Activated naive CD4-positive, alpha-beta T cell treated with Interleukin-2 at 50 U/mL for 16 hours (primary cell): ENCODE measurements at places on chromosomes 13 and 19.

- no peak for DNase-seq
These were observed 193.9 kb downstream of the KCTD12 start for GRCh38 chr13:76692346-76692745.

GRCh38 chr13:109727251-109727650 is 59.1 kb downstream of the IRS2 start:
- DNase-seq = no peak

DNA sequence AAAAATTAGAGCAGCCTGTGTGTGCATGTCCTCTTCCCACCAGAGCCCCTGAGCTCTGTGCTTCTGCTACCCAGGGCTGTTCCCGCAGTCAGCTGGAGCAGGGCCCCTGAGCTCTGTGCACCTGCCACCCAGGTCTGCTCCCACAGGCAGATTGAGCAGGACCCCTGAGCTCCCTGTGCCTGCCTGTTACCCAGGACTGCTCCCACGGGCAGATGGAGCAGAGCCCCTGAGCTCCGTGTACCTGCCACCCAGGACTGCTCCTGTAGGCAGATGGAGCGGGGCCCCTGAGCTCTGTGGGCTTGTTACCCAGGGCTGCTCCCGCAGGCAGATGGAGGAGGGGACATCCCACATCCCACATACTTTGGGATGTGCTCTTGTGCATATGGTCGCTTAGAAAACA is 186.8 kb upstream of the SOX1 start:
- no peak for DNase-seq

- peak; percentile 88 for DNase-seq
These were observed at the start of gene R3HDM4 for GRCh38 chr19:913080-913748. R3HDM4 (minus strand) TSS chr19:913219; CDS start chr19:913157, 62 bp downstream.

GRCh38 chr13:101755228-101755887 is 302.9 kb downstream of the ITGBL1 start:
- no peak for DNase-seq

DNA sequence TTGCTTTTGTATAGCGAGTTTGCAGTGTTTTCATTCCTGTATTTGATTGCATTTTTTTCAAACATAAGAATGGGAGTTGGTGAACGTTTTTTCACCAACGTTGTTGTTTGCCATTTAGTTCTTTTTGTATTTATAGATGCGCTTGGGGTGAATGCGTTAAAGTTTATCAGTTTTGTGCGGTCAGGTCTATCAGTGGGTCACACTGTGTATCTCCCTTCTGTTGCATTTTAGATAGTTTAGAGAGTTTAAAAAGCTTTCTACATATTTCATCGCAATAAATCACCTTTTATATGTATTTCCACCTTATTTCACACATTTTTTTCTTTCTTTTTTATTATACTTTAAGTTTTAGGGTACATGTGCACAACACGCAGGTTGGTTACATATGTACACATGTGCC is 16.4 kb downstream of the OR7A5 start:
- DNase-seq = no peak

DNA sequence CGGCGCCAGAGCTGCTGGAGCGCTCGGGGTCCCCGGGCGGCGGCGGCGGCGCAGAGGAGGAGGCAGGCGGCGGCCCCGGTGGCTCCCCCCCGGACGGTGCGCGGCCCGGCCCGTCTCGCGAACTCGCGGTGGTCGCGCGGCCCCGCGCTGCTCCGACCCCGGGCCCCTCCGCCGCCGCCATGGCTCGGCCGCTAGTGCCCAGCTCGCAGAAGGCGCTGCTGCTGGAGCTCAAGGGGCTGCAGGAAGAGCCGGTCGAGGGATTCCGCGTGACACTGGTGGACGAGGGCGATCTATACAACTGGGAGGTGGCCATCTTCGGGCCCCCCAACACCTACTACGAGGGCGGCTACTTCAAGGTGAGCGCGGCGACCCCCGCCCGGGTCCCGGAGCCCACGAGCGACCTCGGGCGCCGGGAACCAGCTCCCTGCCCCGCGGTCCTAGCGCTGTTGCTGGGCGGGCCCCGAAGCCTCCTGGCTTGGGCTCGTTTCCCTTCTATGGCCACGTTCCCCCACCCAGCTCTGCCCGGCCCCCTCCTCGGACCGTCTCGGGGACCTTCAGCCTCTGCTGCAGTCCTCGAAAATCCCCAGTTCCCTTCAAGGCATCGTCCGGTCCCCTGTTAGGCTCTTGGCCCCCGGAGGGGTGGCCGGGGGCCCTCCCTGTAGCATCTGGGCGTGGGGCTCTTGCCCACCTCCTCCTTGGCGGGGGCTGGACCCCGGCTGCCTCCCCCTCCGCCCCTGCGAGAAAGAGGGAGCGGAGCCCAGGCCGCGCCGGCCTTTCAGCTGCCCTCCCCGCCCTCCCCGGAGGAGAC is at the start of gene CDC34:
Gene CDC34, plus strand, starts transcription at position 8 of the 808 bp plus-strand sequence. Its CDS starts 172 bp downstream, at position 180.
- DNase-seq = no peak

GRCh38 chr13:30731361-30732045 is 3.8 kb upstream of the ALOX5AP start:
- DNase-seq = no peak

DNA sequence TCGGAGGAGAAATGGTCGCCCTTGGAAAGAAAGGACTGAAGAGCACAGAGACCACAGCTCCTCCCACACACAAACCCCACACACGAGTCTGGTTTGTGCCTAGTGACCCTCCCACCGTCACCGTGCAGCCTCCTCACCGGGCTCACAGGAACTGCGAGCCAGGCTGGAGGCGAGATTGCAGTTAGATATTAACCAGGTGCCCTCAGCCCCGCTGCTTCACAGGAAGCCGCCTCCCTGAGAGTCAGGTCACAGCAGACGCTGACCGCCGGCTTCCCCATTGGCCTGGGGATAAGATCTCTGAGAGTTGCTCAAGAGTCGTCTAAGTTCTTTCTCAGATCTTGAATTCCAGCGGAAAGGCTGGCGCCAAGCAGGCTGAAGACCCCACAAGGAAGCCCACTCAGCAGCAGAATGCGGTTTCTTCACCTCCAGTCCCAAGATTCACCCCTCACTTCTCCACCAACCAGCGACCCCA is 870 bp downstream of the ZNF44 start:
- DNase-seq = peak; percentile 55

DNA sequence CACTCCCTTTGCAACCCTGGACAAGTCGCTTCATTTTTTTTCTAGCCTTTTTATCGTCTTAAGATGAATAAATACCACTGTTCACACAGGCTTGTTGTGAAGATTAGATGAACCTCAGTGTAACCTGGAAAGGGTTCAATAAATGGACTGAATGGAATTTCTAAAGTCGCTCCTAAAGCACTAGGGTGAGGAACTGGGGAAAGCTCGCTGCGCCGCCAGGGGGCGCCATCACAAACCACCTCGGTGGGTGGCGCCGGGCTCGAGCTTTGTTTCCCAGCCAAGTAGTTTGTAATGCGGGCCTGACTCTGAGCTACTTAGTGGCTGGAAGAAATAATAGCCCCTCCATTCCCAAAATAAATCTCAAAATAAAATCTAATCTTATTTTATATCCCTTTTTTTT is 2.2 kb upstream of the CEACAM6 start:
- DNase-seq = peak; percentile 79

DNA sequence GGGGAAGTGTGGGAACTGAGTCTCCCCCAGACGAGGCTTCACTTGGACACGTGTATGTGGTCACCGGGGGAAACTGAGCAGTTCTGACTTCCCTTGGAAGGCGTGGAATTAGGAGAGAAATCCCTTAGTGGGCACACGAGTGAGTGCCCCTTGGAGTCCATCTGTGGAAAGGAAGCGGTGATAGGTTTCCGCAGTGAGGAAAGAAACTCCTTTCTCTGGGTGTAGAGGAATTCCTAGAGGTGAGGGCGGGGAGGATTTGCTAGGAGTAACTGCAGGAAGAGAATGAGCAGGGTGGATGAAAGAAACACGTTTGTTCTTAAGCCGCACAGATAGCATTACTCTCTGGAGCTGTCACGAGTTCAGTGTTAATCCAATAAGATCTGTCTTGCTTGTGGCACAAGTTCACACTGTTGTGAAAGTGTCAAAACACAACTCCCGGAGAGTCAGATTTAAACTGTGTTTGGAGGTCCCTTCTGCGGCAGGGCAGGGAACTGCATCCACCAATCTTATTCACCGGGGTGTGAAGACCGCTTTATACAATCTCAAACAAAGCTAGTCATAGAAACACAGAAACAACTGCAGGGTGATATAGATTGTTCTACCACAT is 1.2 kb downstream of the KL start:
- peak; percentile 18 for DNase-seq

- DNase-seq = no peak
These were observed 720.7 kb downstream of the DIAPH3 start for GRCh38 chr13:59442944-59443486.

- DNase-seq = no peak
These were observed 74.6 kb upstream of the NPAS1 start for GRCh38 chr19:46944918-46945628.

- no peak for DNase-seq
These were observed 91.1 kb upstream of the ANKRD10 start for GRCh38 chr13:111005808-111006505.

DNA sequence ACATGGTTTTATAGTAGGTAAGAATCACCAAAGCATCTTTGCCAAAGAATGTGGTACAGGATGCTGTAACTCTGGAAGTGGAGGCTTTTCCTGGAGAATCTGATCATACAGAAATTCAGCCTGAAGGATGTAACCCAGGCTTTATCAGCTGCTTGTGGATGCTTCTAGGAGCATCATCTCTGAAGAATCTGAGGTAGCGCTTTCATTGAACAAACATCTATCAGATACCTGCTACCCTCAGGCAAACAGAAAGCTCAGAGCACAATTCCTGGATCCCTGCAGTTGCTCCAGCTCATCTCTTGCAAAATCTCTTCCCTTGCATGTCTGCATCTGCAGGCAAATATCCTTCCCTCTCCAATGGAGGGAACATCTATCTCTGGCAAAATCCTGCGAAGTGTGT is 9.3 kb downstream of the FAM124A start:
- no peak for DNase-seq

DNA sequence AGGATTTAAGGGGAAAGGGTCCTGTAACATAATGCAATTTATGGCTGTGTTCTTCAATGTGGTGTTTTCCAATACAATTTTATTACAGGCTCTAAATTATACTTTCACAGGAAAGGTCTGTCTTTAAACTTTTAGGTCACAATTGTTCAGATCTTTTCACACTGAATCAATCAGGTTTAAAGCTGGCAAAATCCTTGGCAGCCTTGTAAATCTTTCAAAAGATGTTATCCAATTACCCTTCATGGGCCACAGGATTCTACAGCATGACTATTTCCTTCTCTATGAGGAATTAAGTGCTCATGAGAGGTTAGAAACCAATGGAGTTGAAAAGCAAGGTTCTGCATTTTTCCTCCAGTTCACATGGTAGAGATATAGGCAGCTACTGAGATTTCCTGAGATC is 211.5 kb upstream of the MIR17HG start:
- DNase-seq = no peak

- no peak for DNase-seq
These were observed 187.5 kb downstream of the TM9SF2 start for GRCh38 chr13:99688776-99689175.

DNA sequence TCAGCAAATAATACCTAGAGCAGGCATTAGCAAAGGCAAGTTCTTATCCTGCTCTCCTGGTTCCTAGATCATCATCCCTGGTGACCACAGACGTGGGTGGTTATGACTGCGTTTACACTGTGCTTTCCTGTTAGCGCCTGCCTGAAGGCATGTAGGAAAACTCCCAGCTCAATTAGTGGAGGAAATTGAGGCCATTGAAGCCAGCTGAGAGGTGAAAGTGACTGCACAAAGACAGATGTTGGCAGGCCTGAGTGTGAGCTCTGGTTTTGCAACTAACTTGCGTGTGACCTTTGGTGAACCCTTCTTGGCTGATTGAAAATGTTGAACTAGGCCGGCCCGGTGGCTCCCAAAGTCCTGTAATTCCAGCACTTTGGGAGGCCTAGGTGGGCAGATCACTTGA is 17.5 kb upstream of the NWD1 start:
- no peak for DNase-seq

DNA sequence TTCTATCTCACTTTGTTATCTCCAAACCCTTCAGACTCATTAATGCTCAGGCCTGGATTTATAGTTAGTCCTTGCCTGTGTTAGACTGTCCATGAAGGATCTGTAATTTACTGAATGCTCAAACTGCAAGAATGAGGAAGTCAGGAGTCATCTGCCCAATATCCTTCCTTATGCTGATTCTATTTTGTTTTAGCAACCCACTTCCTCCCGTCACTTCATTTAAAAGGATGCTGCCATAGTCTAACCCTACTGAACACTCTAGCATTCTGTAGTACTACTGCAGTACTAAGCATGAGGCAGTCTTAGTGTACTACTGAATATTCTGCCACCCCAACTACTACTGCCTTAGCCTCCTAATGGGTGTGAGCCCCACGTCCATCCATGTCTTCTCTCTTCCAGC is 1.5 kb downstream of the FCAR start:
- no peak for DNase-seq

DNA sequence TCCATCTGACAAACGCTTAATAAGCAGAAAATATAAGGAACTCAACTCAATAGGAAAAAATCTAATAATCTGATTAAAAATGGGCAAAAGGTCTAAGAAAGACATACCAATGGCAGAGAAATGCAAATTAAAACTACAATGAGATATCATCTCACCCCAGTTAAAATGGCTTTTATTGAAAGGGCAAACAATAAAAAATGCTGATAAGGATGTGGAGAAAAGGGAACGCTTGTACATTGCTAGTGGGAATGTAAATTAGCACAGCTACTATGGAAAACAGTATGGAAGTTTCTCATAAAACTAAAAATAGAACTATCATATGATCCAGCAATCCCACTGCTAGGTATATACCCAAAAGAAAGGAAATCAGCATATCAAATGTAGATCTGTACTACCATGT is 508.8 kb upstream of the GPC6 start:
- DNase-seq = no peak

- DNase-seq = no peak
These were observed 657 bp upstream of the THSD1 start for GRCh38 chr13:52406629-52407028.

DNA sequence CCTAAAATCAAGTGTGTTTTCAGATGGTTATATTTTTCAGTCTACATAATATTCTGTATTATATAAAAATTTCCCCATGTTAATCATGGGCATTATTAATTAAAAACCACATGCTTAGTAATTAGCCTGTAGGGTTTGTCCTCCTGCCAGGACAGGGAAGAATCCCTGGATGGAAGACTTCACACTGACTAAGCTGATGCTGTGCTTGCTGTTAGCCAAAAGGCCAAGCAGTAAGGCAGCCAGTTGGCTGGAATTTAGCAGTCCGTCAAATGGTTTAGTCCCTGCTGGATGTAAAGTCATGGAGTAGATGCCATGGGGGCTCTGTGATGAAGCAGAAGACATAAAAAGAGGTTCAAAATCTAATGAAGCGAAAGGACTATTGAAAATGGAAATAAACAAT is 168.0 kb upstream of the OBI1 start:
- DNase-seq = no peak

- no peak for DNase-seq
These were observed 1.8 kb downstream of the EXOSC5 start for GRCh38 chr19:41395355-41395754.

DNA sequence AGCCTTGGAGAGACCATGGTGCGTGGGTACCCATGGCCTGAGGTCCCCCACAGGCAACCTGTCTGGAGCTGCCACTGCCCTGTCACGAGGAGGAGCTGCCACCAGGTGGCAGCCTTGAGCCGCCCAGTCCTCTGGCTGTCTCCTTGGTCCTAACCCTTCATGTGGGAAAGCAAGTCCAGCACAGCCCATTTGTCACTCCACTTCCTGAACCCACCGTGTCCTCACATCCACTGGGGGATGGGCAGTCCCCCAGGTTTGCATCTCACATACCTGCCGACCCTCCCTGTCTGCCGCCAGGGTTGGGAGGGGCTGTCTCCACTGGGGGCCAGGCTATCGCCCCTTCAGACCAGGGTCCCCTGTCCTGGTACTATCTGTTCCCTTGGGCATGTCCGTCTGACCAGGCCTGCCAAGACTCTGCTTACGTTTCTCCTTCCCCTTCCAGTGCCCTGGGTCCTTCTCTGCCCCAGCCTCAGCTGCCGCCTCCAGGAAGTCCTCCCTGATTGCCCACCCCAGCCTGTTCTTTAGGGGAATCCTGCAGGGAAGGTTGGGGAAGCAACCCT is 4.5 kb downstream of the FAM174C start:
- peak; percentile 80 for DNase-seq
